ENCODE measurements at places on chromosomes 5 and 9. TPM values are rescaled to one million over a fixed set of nuclear protein-coding genes. Genes with fewer than 3 reads are reported as not detected.

DNA sequence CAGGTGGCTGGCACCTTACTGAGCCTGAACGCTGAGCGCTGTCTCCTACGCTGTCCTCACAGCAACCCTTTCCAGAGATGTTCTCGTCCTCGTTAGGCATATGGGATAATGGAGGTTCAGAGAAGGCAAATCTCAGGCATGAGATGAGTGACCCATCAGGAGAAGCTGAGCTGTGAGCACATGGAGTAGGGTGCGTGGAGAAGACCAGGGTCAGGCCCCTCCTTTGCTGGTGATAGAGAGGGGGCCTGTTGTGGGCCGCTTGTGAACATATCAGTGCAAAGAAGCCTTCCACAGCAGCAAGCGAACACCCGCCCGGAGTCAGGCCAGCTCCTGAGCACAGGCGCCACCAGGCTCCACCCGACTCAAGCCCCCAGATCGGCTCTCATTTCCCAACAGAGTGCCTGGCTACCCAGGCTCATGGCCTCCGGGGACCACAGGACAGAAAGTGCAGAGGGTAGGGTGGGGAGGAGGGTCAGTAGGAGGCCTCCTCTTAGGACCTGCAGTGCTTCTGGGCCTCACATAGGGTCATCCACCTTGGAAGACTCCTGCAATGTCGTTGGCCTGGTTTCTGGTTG lies 15.0 kb upstream of the TIFAB start:
- DNase-seq: no peak

- DNase-seq: no peak
Observed at GRCh38 chr9:72888067-72888466, 64.8 kb downstream of the ALDH1A1 start.

DNA sequence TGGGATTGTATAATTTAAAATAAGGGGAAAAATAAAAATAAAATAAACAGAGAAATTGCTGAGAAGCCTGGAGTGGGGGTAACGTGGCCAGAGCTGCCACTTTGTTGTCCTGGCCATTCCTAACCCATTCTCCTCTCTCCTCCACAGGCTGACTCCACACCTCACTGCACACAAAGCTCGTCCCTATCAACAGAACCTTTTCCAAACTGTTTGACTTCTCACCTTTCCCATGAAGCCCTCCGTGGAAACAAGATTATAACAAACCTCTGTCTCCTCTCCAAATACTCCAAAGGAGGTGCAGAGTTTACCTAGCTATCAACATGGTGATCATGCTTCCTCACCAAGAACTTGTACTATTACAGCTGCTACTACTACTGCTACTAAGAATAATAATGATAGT lies 151.1 kb downstream of the GLIS3 start:
- no peak for DNase-seq

GRCh38 chr5:131581702-131582101 lies 53.3 kb downstream of the RAPGEF6 start:
- DNase-seq: no peak

DNA sequence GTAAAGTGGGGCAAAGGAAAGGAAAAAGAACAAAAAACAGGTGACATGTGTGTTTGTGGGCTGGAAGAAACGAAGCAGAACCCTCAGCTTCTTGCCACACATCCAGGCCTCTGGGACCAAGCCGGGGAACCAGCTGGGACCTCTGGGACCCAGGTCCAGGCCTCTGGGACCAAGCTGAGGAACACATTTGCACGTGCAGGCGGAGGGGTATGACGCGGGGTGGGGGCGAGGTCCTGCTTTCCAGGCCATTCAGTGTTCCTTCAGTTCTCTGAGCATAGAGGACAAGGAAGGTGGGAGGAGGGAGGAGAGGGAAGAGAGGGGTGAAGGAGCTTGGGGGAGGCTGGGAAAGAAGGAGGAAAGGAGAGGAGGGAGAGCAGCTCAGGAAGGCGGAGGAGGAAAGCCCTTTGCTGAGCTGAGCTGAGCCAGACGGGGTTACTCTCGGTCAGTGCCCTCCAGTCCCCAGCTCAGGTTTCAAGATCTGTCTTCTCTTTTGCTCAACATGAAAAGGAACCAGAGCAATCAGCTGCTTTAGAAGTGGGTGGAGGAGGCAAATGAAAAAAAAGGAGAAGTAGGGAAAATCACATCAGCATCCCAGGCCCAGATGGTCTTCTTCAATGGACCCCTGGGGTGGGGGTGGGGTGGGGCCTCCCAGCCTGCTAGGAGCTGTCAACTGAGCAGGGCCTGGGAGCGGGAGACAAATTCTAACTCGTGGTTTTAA lies 59.1 kb downstream of the ABCA1 start:
- peak; percentile 91 for DNase-seq

DNA sequence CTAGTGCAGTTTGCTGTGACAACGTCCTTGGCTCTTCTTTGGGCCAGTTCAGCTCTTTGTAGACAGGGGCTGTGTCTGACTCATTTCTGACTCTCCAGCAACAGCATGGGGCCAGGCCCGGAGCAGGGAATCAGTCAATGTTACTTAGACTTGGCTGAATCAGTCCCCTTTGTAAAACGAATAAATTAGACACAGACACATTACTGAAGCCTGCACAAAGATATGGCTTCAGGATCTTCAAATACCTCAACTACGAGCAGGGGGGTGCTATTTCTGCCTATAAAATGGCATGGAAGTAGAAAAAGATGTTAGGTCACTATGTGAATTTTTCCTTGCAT lies 204.7 kb downstream of the TTLL11 start:
- DNase-seq: peak; percentile 85

GRCh38 chr9:124340219-124341069 lies 74.8 kb downstream of the PSMB7 start:
- DNase-seq: no peak

The RICTOR gene
- 35.7 TPM for total RNA-seq

GRCh38 chr9:109600142-109600541 lies 102.0 kb upstream of the PTPN3 start:
- peak; percentile 80 for DNase-seq

Data from IMR-90 (cell line).